ENCODE measurements at places on chromosomes 2 and 18. TPM values are rescaled to one million over a fixed set of nuclear protein-coding genes. Genes with fewer than 3 reads are reported as not detected.

DNA sequence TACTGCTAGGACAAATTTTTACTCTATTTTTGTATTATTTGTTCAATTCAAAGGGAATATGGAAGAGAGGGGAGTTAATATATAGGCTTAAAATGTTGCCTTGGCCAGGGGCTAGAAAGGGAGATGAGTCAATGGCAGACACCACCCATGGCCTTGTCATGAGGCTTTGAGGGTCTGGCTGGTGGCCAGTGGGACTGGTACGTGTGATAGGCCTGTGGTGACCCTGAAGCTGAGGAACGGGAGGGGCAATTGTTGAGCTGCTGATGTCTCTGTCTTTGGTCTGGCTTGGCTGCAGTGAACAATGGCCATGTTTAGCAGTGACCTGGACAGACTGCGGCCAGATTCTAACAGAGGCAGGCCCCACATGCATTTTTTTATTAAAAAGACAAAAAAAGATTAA, 18.5 kb downstream of the GKN1 start:
- H3K36me3 ChIP-seq = peaks cover 2% of the 10 kb centered on the region
- peaks cover 46% of the 10 kb centered on the region for H3K27me3 ChIP-seq
- H3K27ac ChIP-seq = no peak overlapping the region

CLIP4 gene
- total RNA-seq = 36.8 TPM

EPC2 gene
- 76.5 TPM for total RNA-seq

DNA sequence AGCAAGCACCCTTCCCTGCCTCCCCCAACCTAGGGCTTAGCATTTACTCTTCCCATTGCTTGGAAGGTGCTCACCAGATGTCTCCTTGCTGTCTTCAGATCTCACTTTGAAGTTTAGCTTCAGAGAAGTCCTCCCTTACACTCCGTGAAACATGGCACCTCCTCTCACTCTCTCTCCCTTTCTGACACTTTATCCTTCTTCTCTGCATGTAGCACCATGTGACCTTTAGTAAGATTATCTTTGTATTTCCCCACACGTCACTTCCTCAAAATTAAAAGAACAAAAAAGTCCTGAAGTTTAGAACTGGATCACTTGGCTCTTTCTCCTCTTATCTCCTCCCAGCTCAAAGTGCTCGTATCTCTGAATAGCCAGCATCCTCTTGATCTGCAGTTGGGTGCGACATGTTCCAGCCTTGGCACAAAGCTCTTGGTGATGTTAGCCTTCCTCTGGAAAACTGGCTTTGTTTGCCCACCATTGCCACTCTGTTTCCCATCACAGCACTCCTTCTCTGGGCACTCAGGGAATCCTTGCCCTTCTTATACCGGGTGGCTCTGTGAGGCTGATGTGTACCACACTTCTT, 40.6 kb upstream of the EPAS1 start:
- no peaks in the 10 kb centered on the region for H3K36me3 ChIP-seq
- DNase-seq = no peak
- peaks cover 20% of the 10 kb centered on the region for H3K27me3 ChIP-seq
- H3K4me3 ChIP-seq = no peak overlapping the region
- no peak overlapping the region for H3K27ac ChIP-seq
- H3K4me1 ChIP-seq = no peaks in the 10 kb centered on the region

ATIC gene
- 61.7 TPM for total RNA-seq

DNA sequence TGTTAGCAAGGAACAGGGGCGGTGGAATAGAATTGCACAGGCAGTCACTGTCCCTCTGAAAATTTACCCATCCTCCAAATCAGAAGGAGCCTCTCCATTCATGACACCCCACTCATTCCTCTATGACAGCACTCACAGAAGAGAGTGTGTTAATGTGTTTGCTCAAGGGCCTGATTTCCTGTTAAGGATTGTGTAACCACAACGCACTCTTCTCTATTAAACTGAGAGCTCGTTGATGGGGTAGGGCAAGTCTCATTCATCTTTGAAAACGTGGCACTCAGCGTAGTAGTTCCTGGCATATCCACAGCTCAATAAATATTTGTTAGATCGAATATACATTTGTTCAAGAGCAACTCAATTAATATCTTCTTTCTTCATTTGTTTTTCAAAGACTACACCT, 106.4 kb downstream of the VAPA start:
- no peaks in the 10 kb centered on the region for H3K36me3 ChIP-seq
- H3K4me1 ChIP-seq = no peaks in the 10 kb centered on the region
- DNase-seq = no peak

TSPYL6 gene
- not detected for total RNA-seq

DNA sequence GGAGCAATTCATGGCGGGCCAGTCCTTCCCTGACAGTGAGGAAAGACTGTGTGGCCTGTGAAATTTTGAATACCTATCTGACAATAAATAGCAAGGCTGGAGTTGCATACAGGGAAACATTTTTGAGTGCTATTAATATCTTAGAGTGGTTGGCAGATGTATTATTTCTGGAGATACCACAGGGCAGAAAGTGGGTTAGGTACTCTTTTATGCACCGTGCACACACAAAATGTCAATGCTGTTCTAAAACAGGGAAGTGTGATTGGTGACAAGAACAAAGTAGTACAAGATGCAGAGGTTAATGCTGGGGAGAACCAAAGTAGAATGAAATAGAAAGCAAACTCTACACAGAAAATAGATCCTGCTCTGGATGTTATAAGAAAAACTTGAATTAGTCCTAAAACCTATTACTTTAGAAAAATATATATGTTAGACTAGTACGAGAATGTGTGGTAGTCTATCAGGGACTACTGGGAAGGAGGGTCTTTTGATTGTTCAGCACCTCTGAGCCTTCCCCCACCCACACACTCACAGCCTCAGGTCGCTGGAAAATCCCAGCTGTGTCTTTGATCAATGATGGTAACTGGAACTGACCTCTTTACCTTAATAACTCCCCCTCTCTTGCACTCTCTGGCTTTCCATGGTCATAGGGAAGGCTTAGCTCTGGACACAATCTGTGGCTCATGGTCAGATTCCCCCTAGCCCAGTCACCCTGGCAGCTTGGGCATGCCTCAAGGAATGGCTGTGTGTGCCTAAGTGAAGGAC, 58.2 kb downstream of the SERPINB8 start:
- no peak overlapping the region for H3K27ac ChIP-seq
- no peaks in the 10 kb centered on the region for H3K4me1 ChIP-seq
- H3K27me3 ChIP-seq = peaks cover 34% of the 10 kb centered on the region
- no peak for DNase-seq
- no peaks in the 10 kb centered on the region for H3K36me3 ChIP-seq

DNA sequence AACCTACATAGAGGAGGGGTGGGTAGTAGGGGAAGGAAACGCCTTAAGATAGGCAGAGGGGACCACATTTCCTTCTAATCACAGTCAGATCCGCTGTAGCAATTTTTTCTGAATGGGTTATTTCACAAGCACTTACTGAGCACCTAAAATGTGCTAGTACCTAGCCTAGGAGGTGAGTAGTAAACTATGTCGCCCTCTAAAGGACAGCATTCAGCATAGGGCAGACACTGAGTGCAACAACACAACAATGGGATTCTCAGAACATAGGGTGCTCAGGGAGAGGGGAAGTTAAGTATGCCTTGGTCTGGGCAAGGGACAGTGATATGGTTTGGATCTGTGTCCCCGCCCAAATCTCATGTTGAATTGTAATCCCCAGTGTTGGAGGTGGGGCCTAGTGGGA, 166.1 kb upstream of the RAB6C start:
- no peak overlapping the region for H3K27ac ChIP-seq
- peaks cover 22% of the 10 kb centered on the region for H3K27me3 ChIP-seq
- no peak for DNase-seq
- H3K4me3 ChIP-seq = no peak overlapping the region
- H3K4me1 ChIP-seq = peaks cover 2% of the 10 kb centered on the region

MAL gene
- 127 TPM for total RNA-seq

TCF7L1 gene
- total RNA-seq = 0.12 TPM

GRCh38 chr2:226687641-226688253, 111.9 kb downstream of the IRS1 start:
- H3K27me3 ChIP-seq = peaks cover 23% of the 10 kb centered on the region
- peaks cover 4% of the 10 kb centered on the region for H3K4me1 ChIP-seq
- no peak for DNase-seq
- peaks cover 2% of the 10 kb centered on the region for H3K36me3 ChIP-seq
- H3K27ac ChIP-seq = no peak overlapping the region
- no peak overlapping the region for H3K4me3 ChIP-seq

- no peak overlapping the region for H3K27ac ChIP-seq
- no peak overlapping the region for H3K4me3 ChIP-seq
- H3K36me3 ChIP-seq = no peaks in the 10 kb centered on the region
Measured at GRCh38 chr2:147365622-147366021, 479.2 kb upstream of the ACVR2A start.

GRCh38 chr2:8408560-8409460, 273.0 kb upstream of the ID2 start:
- no peak for DNase-seq
- H3K4me1 ChIP-seq = peaks cover 36% of the 10 kb centered on the region
- H3K27me3 ChIP-seq = no peaks in the 10 kb centered on the region
- H3K4me3 ChIP-seq = peak overlapping the region; percentile 76
- H3K36me3 ChIP-seq = peaks cover 3% of the 10 kb centered on the region

DNA sequence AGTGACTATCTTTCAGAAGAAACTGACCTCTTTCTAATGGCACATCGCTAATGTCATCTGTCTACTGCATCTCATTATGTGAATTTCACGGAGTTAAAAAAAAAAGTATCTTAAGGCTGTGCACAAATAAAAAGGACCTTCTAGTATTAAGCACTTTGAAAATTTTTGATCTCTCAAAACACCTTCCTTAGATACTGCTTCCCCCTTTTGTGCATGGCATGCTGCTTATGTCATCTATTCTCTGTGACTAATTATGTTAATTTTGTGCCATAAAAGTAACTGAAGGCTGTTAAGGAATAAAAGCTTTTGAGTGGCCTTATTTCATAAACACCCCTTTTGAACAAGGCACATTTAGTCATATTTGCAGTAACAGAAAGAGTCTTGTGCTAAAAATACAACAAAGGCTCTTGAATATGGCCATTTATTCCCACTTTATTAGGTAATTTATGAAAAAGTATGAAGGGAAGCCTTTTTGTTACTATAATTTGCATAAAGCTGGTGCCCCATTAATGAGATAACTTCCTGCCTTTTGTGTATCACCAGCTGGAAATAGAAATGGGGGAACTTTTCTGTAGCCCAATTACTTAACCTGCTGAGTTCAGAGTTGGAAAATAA, 1412.0 kb upstream of the ZEB2 start:
- H3K27ac ChIP-seq = no peak overlapping the region
- H3K4me3 ChIP-seq = no peak overlapping the region
- H3K4me1 ChIP-seq = no peaks in the 10 kb centered on the region
- no peaks in the 10 kb centered on the region for H3K27me3 ChIP-seq

GRCh38 chr2:17084877-17085276, 419.2 kb upstream of the CYRIA start:
- H3K4me3 ChIP-seq = no peak overlapping the region
- no peak for DNase-seq
- H3K27me3 ChIP-seq = no peaks in the 10 kb centered on the region
- H3K27ac ChIP-seq = no peak overlapping the region
- no peaks in the 10 kb centered on the region for H3K36me3 ChIP-seq

DNA sequence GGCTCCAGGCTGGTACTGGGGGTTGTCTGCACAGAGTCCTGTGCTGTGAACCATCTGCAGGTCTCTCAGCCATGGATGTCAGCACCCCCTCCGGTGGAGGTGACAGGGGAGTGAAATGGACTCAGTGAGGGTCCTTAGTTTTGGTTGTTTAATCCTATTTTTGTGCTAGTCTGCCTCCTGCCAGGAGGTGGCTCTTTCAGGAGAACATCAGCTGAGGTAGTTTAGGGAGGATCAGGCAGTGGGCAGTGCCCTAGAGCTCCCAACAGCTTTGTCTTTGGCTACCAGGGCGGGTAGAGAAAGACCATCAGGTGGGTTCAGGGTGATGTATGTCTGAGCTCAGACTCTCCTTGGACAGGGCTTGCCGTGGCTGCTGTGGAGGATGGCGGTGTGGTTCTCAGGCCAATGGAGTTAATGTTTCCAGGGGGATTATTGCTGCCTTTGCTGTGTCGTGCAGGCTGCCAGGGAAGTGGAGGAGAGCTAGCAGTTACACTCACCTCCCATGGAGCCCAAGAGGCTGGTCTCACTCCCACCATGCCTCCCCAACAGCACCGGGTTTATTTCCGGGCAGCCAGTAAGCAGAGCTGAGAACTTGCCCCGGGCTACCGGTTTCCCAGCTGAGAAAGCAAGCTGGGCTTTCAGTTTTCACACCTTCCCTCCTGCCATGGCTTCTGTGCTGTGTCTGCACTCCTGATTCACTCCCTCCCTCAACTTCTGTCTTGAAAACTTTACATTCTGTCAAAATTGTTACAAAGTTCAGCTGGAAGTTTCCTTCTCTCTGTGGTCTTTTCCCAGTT, 563.4 kb downstream of the XIRP2 start:
- DNase-seq = no peak
- no peak overlapping the region for H3K4me3 ChIP-seq
- H3K27me3 ChIP-seq = no peaks in the 10 kb centered on the region
- H3K4me1 ChIP-seq = no peaks in the 10 kb centered on the region
- no peak overlapping the region for H3K27ac ChIP-seq

DNA sequence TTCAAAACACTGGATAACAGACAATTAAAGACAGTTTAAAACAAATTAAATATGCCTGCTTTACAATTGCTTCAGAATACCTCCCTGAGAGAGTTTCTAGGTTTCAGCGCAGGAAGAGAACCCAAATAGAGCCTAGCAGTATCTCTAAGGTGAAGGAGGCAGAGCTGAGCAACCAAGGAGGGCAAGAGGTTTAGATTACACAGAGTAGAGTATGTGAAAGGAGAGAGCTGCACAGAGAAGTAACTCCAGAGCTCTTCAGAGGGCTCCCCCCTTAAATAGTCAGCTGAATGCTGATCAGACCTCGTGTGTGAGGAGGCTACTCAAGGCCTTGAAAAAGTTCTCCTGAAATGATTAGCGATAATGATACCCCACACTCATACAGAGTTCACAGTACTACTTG, 386.5 kb upstream of the TCF4 start:
- H3K4me1 ChIP-seq = no peaks in the 10 kb centered on the region
- no peak for DNase-seq
- no peak overlapping the region for H3K27ac ChIP-seq
- H3K4me3 ChIP-seq = no peak overlapping the region
- no peaks in the 10 kb centered on the region for H3K36me3 ChIP-seq

- no peak overlapping the region for H3K4me3 ChIP-seq
- peaks cover 6% of the 10 kb centered on the region for H3K4me1 ChIP-seq
- H3K27ac ChIP-seq = no peak overlapping the region
- H3K36me3 ChIP-seq = no peaks in the 10 kb centered on the region
- peaks cover 5% of the 10 kb centered on the region for H3K27me3 ChIP-seq
Measured at GRCh38 chr2:54755641-54756326, 32.3 kb downstream of the EML6 start.

TAF4B gene
- 9.2 TPM for total RNA-seq

DNA sequence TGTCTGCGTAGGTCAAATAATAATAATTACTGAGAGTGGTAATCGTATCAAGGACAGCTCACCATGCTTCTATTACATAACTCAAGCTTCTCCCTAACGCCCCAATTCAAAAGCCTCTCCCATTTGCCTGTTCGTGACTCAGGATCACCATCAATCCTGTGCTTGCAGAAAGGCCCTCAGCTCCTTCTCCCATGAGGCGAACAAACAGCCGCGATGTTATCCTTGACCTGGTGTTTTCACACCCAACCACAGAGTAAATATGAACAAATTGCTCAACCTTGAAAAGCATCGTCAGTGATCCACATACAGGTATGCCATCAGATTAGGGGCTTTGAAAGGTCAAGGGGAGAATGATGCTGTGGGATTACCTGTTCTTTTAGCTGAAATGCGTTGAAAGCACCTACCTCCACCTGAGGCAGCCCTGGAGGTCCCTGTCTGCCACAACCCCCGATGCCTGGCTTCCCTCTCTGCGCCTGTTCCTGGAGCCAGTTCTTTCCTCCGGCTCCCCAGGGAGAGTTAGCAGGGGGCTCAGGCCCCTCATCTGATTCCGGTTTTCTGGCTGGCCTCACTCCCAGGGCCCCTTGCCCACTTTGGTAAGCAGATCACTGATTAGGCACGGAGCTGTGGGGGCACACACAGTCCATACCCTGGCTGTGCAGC, 39.1 kb upstream of the ODC1 start:
- no peak for DNase-seq
- peak overlapping the region; percentile 43 for H3K27ac ChIP-seq
- H3K27me3 ChIP-seq = peaks cover 14% of the 10 kb centered on the region
- H3K4me3 ChIP-seq = no peak overlapping the region
- H3K4me1 ChIP-seq = no peaks in the 10 kb centered on the region

All from T-helper 17 cell (primary cell).